ENCODE measurements at places on chromosomes 2 and 18. TPM values are rescaled to one million over a fixed set of nuclear protein-coding genes. Genes with fewer than 3 reads are reported as not detected.

Gene EGR4
- not detected for polyA plus RNA-seq

Gene HOXD10
- 123 TPM for polyA plus RNA-seq

Gene ARID5A
- 5.7 TPM for polyA plus RNA-seq

Gene ARL5A
- polyA plus RNA-seq, result 37.2 TPM

Gene LRP2
- 124 TPM for polyA plus RNA-seq

Gene COL3A1
- 1,258 TPM for polyA plus RNA-seq

Gene FAP
- polyA plus RNA-seq, result 18.5 TPM

Gene ALK
- 0.26 TPM for polyA plus RNA-seq

Gene REG3A
- polyA plus RNA-seq, result not detected

Gene ABCG8
- polyA plus RNA-seq, result 0.67 TPM

Gene SCN7A
- 14.5 TPM for polyA plus RNA-seq

Gene MBD5
- 56.4 TPM for polyA plus RNA-seq

Gene ARHGAP28
- polyA plus RNA-seq, result 79.7 TPM

Gene OR6B2
- not detected for polyA plus RNA-seq

Gene FOXI3
- 0.10 TPM for polyA plus RNA-seq

DNA sequence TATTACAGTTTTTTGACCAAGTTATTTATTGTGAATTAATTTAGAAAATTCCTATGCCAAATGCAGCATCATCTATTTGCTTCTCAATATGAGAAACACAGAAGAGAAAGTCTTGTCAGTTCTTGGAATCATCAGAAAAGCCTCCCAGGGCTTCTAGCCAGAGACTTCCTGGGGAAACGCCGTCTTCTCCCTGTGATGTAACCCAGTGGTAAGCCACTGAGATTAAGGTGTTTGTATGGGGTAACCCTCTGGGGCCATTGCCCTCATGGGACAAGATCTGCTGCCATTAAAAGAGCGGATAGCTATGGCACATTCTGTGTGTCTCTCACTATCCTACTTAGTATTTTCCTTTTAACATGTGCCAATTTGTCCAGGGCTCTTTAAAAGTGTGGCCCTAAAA, 28.0 kb downstream of the ANKRD29 start:
- DNase-seq, result no peak

- DNase-seq, result no peak
These were observed 650 bp downstream of the ORMDL1 start for GRCh38 chr2:189783451-189783926.

GRCh38 chr2:75134860-75135259, 64.5 kb downstream of the TACR1 start:
- peak; percentile 40 for DNase-seq

DNA sequence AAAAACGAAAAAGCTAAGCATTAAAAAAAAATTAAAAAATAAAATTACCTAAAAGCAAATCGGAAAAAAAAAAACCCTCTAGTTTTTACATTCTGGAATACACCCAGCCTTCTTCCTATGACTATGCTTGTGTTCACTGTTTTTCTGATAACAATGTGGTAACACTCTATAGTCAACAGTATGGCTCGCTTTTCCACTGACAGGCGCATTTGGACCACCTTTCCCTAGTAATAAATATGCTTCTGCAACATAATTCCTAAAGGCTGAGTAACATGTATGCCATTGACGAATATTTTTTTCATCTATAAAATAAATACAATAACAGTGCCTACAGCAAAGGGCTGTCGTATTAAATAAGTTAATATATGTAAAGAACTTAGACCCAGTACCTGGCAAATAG, 27.9 kb downstream of the NOL10 start:
- DNase-seq, result no peak

DNA sequence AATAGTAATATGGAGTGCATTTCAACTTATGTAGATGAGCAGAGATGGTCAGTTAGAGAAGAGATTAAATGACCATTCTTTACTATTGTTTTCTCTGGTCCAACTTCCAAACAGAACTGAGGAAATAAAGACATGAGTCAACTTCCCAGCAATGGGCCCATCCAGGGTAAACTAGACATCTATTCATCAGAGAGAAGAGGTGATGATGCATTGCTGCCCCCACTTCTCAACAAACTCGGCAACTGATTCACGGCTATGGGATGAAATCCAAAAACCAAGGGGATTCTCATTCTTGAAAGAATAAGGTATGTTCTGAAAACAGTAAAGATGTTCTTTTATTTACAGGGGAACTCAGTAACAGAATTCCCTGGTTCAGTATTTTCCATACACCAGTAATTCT, 190.7 kb downstream of the RDH14 start:
- DNase-seq, result no peak

DNA sequence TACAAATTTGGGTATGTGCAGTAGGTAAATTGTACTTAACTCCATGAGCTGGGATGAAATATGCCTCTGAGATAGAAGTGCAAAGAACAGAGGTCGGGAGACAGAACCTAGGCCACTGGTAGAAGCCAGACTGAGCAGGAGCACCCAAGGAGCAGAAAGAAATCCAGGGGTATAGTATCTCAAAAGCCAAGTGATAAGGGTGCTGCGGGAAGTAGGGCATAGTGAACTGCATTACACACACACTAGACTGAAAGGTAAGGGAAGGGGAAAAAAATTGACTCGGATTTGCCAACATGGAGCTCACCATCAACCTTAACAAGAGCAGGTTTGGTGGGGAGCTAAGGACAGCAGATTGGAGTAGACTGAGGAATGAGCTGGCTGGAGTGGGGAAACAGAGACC, 89.3 kb upstream of the TMEM247 start:
- no peak for DNase-seq

- no peak for DNase-seq
These were observed 24.7 kb downstream of the ASB18 start for GRCh38 chr2:236239276-236240065.

- no peak for DNase-seq
These were observed 29.2 kb downstream of the MYO7B start for GRCh38 chr2:127564429-127565260.

DNA sequence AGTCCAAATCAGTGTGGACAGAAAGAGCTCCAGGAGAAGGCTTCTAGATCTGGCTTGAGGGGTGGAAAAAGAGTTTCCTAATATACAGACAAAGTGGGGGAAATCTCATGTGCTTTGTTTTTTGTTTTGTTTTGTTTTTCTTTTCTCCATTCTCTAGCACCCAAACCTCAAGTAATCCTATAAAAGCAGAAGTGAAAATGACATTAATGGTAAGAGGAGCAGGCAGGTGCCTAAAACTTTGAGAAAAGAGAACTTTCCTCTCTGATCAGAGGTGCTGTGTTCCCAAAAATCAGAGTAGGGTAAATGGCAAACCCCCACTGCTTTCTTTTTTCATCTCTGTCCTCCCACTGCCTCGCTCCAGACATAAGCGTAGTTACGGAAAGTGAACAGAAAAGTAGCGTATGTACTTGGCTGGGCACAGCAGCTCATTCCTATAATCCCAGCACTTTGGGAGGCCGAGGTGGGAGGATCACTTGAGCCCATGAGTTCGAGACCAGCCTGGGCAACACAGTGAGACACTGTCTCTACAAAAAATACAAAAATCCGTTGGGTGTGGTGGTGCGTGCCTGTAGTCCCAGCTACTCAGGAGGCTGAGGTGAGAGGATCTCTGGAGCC, 77.8 kb downstream of the FAM161A start:
- no peak for DNase-seq

DNA sequence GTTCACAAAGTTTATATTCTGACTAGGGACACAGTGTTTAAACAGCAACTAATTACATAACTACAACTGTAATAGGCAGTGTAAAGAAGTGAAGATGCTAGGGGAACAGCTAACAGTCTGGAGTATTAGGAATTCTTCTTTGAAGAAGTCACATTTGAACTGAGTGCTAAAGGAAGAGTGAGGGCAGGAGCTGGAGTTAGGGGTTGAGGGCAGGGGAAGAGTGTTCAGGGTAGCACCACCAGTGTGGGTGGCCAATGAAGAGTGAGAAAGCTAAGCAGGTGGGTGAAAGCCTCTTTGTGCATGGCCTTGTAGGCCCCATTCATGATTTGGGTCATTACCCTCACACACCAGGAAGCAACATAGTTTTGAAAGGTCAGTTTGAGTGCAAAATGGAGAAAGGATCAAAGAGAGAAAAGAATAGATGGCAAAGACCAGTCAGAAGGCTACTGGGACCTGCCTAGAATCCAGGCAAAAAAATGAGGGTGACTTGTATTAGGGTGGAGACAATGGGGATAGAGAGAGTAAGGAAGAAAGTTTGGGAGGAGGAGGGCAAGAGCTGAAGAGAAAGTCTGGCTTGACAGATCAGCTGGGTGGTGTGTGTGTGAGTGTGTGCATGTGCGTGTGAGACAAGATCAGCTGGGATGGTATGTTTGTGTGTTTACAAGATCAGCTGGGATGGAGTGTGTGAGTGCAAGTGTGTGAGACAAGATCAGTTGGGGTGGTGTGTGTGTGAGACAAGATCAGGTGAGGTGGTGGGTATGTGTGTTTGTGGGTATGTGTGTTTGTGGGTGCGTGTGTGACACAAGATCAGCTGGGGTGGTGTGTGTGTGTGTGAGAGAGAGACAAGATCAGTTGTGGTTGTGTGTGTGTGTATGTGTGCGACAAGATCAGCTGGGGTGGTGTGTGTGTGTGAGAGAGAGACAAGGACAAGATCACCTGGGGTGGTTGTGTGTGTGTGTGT, 43.6 kb upstream of the AGPS start:
- no peak for DNase-seq

DNA sequence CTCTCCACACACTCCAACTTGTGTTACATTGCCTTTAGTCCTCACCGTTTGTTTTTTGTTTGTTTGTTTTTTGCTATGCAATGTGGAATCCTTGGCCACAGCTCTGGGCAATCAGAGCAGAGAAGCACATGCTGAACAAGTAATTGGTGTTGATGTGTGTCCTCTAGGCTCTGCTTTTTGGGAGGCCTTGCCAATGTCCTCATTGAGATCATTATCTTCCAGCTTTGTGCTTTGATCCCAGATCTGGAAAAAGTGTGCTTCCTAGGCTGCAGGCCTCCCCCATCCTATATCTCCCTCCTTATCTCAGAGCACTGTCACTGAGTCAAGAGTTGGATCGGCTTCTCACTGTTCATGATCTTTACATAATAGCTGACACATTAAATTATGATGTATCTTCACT, 25.9 kb downstream of the OSR1 start:
- DNase-seq, result no peak

DNA sequence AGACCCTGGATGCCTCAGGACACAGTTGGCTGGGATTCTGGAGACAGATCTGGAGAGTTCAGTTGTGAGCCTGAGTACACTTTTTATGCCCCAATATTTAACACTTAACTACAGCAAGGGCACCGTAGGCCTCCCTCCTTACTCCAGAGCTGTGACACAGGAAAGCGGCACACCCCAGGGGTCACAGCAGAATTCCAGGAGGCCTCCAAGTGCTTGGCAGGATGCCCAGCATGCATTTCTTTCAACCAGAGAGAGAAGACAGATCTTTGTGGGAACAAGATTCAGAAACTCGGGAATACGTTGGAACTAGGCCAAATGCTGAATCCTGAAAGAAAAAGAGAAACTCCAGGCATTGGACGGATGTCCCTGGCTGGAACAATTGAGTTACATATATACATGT, 199.2 kb upstream of the NT5C1B start:
- DNase-seq, result no peak

GRCh38 chr2:219530048-219530963, 13.3 kb downstream of the CHPF start:
- peak; percentile 77 for DNase-seq

- no peak for DNase-seq
These were observed 161.0 kb downstream of the BARD1 start for GRCh38 chr2:214648520-214648919.

DNA sequence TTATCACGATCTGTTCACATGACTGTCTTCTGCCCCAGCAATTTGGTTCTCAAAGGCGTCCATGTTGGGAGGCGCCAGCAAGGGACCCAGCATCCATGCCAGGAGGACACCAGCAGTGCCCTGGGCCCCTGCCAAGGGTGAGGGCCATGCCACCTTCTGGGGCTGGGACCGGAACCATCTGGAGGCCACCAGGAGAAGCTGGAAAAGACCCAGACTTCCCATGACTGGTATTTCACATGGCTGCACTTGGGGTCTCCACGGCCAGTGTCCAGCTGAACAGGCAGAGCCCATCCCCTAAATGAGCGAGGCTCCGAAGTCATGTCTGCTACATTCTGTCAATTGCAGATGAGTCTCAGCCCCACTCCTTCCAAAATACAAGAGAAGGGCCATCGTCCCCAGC, 306.8 kb upstream of the HS6ST1 start:
- no peak for DNase-seq

- DNase-seq, result no peak
These were observed 173.0 kb downstream of the DDX1 start for GRCh38 chr2:15764683-15765011.

DNA sequence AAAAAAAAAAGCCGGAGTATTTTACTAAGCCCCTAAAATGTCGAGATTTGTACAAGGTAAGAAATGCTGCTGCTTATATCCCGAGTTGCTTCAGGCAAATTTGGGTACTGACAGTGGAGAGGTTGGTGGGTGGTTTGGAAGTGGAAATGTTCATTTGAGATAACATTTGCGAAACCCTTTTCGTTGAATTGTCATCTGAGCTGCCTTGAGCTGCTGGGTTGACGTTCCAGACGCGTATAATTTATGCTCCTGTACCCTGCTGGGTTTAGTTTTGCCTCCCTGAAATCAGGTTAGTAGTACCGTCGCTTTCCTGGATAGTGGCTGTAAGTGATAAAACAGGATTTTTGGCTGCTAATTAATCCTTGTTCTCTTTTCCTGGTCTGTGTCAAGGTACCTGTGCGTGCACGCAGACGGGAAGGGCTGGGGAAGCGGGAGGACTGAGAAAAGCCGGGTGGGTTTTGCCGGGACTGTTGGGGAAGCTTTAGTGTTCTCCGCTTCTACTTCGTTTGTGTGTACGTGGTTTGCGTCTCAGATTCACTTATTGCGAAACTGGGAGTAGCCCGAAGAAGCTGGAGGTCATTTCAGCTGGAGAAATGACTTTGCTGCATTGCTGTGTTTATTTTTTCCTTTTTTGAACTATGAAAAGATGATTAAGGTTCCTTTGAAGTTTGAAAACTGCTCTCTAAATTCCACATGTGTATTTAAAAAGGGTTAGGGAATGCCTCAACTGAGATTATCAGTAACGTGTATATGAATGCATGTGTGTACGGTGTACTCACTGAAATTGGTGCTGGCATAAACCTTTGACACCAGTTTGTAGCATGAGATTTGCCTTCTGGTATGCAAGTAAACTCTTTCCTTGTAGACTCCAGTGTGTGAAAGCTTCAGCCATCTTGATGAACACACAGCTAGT, 709 bp downstream of the UGP2 start:
- DNase-seq, result peak; percentile 39

DNA sequence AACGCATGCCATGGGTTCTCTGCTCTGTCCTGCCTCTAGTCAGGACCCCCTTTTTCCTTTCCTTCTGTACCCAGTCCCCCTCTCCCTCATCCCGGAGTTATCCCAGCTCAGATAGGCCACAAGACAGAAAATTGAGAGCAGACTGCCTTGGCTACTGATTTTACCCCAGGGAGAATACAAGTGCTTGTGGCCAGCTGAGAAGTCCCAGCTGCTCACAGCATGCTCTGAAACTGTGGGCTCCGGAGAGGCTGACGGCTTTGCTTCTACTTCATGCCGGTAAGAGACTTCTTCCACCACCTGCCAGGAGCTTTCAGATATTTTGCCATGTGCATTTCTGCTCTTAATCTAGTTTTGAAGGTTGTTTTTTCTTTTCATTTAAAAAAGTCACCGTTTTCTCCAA, 20.0 kb upstream of the SIX2 start:
- no peak for DNase-seq

GRCh38 chr2:191552066-191552465, 125.9 kb upstream of the NABP1 start:
- no peak for DNase-seq

- no peak for DNase-seq
These were observed 105.1 kb upstream of the MSH2 start for GRCh38 chr2:47297767-47298425.

GRCh38 chr18:28284132-28284531, 107.2 kb upstream of the CDH2 start:
- no peak for DNase-seq

Data from right renal pelvis (tissue), 4 donors.